Glutamatergic neuron (in vitro differentiated cells): ENCODE measurements at places on chromosomes 12 and 14. TPM values are rescaled to one million over a fixed set of nuclear protein-coding genes. Genes with fewer than 3 reads are reported as not detected.

CCDC88C gene
- total RNA-seq: 68.0 TPM

DEGS2 gene
- total RNA-seq: 0.34 TPM

TCL1A gene
- total RNA-seq: not detected

ST8SIA1 gene
- total RNA-seq: 22.0 TPM

KRT72 gene
- not detected for total RNA-seq

RNASE1 gene
- total RNA-seq: not detected

TDRD9 gene
- total RNA-seq: not detected

IL26 gene
- not detected for total RNA-seq

DAO gene
- total RNA-seq: not detected

DNA sequence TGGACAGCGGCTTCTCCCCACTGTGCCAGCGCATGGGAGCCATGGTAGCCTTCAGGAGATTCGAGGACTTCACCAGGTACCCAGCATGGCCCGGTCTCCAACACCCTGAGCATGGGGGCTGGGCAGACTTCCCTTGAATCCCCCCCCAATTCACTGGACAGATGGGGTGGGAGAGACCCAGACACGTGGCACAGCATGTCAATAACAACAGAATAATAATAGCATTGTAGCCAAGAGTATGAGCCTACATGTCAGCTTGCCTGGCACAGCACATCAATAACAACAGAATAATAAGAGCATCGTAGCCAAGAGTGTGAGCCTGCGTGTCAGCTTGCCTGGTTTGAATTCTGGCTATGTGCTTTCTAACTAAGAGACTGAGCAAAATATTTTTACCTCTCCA, 76.4 kb downstream of the FOXN4 start:
- DNase-seq: no peak

DNA sequence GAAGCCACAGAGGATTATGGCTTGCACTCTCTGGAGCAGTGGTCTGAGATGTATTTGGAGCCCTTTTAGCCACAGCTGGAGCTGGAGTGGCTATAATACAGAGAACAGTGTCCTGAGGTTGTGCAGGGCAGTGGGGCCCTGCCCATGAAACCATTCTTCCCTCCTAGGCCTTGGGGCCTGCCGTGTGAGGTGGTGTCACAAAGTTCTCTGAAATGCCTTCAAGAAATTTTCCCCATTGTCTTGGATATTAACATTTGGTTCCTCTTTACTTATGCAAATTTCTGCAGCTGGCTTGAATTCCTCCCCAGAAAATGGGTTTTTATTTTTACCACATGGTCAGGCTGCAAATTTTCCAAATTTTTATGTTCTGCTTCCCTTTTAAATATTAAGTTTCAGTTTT, 79.3 kb downstream of the UNC79 start:
- DNase-seq: no peak

- DNase-seq: no peak
Observed at GRCh38 chr12:53259891-53260290, 8.2 kb upstream of the ESPL1 start.

- DNase-seq: peak; percentile 22
Observed at GRCh38 chr12:67943141-67943892, 45.9 kb upstream of the IFNG-AS1 start.

GRCh38 chr12:121005346-121005815, 10.9 kb downstream of the C12orf43 start:
- peak; percentile 74 for DNase-seq

GRCh38 chr14:94423453-94424056, 29.0 kb downstream of the SERPINA11 start:
- DNase-seq: peak; percentile 74

DNA sequence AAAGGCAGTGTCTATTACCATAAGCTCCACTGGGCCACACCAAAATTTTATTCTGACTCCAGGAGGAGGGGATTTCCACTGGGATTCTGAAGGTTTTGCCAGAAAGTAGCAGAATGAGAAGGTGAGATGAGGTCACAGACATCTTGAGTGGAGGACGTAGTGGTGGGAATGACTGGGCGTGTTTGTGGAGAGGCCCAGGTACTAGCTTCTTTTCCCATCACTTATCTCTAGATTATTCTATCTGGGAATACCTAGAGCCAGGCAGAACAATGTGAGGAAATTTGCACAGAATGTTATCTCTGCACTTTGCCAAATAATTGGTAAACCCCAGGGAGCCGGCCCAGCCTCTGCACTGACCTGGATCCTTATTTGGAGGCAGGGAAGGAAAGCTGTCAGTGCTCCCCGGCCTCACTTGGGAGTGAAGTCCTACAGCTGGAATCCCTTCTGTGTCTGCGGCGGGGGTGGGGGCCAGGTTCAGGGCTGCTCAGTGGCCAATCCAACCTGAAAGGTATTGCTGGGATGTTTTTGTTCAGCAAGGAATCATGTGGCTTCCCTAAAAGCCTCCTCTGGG, 129.4 kb downstream of the C12orf75 start:
- DNase-seq: no peak

- peak; percentile 34 for DNase-seq
Observed at GRCh38 chr12:65532764-65533163, 254.3 kb downstream of the MSRB3 start.

DNA sequence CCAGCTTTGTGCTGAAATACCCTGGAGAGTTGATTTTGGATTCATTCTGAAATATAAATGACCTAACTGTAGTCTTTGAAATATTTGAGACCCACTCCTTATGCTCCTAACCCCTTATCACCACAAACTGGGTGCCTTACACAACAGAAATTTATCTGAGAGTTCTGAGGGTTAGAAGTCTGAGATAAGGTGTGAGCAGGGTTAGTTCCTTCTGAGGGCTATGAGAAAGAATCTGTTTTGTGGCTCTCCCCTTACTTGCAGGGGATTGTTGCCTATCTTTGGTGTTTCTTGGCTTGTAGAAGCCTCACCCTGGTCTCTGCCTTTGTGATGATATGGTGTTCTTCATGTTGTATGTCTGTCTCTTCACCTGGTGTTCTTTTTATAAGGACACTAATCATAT, 91.7 kb downstream of the DERA start:
- DNase-seq: no peak

DNA sequence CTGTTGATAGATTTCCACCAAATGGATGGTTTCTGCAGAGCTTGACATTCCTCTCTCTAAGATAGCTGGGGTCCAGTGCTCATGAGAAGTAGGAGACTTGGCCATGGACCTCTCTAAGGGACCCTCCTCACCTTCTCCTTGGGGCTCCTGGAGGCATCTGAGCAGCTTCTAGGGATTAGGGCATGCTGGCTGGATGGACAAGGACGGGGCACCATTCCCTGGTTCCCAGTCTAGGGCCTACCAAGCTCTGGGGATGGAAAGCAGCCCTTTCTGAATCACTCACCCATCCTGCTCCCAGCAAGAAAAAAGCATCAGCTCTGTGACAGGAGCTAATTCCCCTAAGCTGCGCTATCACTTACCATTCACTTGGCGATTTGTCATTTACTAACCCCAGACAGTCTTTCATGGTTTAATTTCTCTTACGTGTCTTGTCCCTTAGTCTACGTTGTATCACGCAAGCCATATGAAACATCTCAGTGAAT, 39.5 kb downstream of the VWF start:
- DNase-seq: no peak

DNA sequence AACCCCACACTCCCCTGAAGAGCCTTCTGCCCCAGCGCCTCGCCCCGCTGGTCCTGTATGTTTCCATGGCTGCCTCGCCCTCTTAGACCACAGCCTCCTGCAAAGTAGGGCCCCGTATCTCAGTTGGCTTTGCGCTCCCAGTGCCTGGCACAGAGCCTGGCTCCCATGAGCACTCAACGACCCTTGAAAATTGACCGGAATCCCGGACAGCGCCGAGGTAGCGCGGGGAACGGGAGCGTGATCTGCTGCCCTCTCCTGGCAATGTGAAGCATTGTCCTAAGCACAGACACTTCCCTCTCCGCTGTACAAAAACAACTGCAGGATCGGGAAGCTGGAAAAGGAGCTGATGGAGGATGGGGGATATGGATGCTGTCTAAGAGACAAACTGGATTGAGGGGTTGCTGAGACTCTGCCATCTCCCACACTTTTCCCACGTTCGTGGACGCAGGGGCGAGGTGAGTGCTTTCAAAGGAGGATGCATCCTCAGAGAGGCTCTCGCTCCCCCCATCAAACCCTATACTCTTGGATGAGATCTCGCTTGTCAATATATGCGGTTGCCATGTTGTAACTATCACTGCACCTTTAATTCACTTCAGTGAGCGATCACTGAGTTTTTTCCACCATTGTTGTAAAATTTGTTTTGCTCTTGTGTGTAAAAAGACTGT, 10.7 kb upstream of the FKBP4 start:
- DNase-seq: peak; percentile 76

DNA sequence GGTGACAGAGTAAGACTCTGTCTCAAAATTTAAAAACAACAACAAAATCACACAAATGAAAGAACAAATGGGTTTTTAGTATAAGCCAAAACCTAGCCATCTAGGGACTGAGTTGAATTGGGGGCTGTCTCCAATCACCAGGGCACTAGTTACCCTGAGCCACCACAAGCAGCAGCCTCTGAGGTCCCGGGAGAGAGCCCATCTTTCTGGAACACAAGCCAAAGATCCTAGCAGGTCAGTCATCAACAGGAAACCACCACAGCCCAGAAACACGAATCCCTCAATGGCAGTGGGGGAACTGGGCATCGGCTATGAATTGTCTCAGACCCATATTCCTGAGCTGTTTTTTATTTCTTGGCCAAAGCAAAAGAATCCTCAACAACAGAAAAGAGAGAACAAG, 75.3 kb downstream of the KDM2B start:
- DNase-seq: no peak

GRCh38 chr12:124720004-124720680, 143.5 kb downstream of the SCARB1 start:
- DNase-seq: no peak

DNA sequence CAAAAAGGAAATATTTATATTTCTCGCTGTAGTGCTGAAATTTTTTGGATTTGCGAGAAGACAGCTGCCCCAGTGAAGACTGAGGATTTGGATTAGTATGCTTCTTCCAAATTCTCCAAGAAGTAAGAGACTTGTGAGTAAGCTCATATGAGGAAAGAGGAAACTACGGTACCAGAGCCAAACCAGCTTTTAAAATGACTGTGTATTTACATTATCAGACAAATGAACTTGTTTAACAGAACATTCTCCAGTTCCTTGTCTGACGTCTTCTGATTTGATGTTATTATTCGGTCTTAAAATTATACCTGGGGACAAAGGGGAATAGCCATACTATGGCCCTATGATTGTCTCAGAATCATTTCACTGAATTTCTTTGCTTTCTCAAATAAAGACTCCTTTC, 8.0 kb downstream of the CLEC12B start:
- DNase-seq: no peak

DNA sequence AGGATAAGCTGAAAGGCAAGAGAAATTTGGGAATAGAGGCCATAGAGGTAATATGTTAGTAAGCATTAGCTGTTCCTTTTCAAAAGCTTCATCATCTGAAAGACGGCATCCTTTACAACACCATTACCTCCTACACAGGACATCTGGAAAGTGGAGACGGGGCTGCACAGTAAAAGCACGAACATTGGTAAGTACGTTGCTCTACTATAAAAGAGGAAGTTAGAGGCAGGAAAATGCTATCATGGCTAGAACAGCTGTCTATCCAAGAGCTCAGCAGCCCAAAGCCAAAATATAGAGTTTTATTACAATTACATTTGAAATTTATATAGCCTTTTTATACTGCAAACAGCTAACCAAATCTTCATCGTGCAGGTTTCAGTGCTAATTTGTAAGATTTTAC, 172.3 kb upstream of the GRIP1 start:
- DNase-seq: no peak

DNA sequence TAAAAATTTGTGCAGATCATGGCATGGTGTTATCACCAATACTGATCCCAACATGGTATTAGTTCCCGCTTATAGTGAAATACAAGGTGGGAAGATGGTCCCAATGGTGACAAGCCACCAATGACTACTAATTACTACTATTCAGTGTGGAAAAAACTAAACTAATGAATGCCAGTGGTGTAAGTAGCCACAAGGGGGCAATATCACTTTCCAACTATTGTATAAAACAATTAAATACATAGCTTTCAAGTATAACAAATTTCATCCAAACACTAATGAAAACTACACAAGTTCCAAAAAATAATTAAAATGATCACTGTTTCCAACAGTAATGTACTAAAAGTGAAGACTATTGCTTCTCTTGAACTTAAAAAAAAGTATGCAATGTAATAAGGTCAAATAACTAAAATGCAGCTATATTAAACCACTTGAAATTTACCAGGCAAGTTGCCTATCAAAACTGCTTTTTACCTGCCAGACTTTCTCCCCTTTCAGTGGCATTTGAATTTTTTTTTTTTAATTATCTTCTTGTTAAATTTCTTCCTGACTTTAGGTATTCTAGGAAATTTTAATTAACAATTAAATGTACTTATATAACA, 58.0 kb downstream of the PAPLN start:
- no peak for DNase-seq

- DNase-seq: peak; percentile 33
Observed at GRCh38 chr14:76491172-76491930, 115.4 kb downstream of the ESRRB start.

GRCh38 chr12:123233505-123234308, 471 bp downstream of the MTRFR start:
- DNase-seq: no peak
